Effector memory CD4-positive, alpha-beta T cell (primary cell): ENCODE measurements at places on chromosomes 6 and 20.
A peak's percentile ranks its signal among the peaks of the same experiment; 100 is the strongest.

DNA sequence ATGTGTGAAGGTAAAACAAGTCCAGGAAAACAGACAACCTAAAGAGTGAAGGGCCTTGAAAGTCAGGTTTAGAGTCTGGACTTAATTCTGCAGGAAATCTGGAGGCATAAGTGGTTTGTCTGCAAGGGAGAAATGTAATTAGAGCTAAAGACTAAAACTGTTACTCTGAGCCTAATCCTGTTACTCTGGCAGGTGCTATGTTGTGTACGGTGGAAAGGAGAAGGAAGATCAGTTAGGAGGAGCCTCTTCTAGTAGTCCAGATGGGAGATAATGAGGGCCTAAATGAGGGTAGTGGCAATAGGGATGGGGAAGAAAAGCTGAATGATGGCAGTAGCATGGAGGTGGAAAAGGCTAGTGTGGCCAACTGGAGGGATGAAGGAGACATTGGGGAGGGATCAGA, 118.5 kb downstream of the PDSS2 start:
- DNase-seq, result no peak

- DNase-seq, result no peak
Observed at GRCh38 chr6:11675601-11676000, 103.0 kb downstream of the ADTRP start.

- DNase-seq, result no peak
Observed at GRCh38 chr6:169188475-169188874, 65.2 kb downstream of the THBS2 start.

DNA sequence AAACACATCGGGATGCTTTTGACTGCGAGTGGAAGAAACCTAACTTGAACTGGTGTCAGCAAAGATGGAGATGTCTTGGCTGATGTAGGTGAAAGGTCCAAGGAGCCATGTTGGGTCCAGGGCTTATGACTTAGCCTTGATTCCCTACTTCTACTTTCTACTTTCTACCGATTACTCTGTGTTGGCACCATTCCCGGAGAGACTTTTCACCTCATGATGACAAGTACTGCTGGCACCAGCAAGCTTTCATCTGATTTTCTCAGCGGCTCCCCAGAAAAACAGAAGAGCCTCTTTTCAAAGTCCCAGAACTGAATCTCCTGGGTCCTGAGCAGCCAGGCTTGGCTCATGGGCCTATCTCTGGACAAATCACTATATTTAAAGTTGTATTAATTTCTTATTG, 4.9 kb upstream of the EDN3 start:
- DNase-seq, result no peak

DNA sequence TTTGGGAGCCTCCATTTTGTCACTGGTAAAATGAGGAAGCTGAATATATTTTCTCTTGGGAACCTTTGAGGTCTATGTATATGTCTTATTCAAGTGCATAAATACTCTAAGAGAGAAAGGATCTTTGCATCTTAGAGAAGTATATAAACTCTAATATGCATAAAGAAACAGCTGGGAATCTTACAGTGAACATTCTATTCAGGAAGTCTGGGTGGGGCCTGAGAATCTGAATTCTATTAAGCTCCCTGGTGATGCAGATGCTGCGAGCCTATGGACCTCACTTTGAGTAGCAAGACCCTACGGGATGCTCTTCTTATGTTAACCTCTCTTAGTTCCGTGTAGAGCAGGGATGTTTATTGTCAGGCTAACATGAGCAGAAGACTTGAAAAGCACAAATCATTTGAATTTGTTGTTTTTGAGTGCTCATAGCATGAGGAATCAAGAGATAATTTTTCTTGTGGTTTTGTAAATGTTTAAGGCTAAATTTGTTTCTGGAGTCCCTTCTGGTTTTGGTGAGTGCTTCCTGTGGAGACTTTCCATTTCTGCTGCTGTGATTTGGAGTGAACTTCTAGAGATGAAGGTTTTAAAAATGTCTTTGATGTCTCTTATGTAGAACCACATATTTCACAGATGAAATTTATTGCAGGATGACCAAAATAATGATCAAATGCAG, 281.2 kb upstream of the JAG1 start:
- no peak for DNase-seq

DNA sequence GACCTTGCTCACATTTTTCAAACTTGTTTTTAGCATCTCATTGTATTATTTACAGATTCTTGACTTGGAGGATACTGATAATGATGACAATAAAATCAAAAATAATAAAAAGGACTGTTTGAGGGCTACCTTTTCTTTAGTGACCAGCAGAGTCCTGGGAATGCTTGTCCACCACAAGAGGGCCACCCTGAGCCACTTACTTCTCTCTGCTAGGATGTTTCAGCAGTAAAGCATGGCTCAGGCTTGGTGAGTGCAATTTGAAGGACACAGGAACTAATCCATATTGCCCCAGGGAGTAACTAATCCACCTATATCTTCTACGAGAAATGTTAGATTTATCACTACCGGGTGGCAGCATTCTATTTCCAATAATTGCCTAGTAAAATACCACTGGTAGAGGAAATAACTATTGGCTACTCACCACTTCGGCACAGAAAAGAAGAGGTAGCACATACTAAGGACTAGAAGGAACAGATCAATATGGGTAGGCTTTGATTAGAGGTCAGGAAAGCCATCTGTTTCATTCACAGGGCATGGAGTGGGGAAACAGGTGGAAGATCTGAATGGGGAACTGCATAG, 5.8 kb upstream of the KIAA0408 start:
- DNase-seq, result peak; percentile 20

DNA sequence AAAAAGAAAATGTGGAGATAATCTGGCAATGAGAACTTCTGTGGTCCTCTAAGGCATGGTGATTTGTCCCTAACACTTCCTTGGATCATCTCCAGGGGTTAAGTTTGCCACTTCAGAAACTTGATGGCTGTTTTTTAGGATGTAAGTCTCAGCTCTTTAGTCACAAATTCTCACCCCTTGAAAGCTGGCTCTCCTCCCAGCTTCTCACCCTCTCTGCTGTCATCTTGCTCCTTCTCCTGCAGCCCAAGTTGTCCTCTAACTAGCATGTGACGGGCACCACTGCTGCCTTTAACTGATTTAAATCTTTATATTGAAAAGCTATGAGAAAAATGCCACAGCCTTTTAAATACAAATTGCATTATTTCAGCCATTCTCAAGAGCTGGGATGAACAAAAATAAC, 107.8 kb downstream of the MAP3K5 start:
- DNase-seq, result no peak

GRCh38 chr20:13363473-13363872, 142.4 kb downstream of the ISM1 start:
- no peak for DNase-seq

- DNase-seq, result no peak
Observed at GRCh38 chr6:163645560-163645959, 231.0 kb downstream of the QKI start.

DNA sequence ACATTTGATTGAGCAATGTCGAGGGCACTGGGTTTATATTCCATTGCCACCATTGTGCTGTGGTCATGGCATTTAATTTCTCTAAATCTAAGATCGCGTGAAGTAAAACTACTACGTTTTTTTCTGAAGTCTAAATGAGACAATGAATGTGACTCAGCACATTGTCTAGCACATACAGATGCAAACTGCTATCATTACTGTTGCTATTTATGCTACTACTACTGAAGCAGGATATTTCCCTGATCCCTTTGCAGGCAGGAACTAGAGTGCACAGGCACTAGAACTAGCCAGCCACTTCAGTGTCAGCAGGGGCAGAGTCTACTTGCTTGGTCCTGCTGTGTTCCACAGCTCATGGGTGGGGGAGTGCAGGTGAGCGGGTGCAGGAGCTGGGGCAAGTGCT, 449.7 kb downstream of the CDKAL1 start:
- DNase-seq, result no peak

- no peak for DNase-seq
Observed at GRCh38 chr6:3592371-3592941, 135.6 kb upstream of the SLC22A23 start.

DNA sequence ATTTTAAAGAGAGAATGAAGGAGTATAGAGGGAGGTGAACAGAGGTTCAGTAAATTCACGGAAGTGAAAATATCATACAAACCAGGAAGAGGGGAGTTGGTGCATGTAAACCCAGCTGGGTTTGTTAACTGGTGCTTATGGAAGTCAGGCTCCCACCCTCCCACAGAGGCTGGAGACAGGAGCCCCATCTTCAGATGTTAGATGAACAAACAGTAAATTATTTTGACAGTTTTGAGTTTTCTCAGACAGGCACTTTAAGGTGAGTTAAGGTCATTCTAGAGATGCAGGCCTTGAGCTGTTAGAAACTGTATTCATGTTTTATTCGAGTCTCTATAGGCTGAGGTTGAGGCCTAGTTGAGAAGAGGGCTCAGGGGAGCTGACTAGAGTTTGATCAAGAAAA, 41.8 kb upstream of the FUCA2 start:
- no peak for DNase-seq

GRCh38 chr6:160532315-160532714, 131.8 kb downstream of the LPA start:
- DNase-seq, result no peak

DNA sequence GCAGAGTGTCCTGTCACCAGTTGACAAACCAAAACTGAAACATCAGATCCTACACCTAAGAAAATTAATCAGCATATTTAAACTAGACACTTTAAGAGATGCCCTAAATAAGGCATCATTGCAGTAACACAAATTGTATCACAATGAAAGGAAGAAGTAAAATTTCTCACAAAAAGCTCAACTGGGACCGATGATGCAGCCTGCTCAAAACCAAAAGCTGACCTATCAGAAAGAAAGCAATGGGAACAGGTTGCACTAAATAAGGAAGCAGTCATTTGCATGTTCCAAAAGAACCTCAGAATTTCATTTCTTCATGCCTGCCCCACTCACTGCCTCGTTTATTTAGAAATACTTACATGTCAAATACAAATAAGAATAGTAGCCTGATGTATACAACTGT, 12.1 kb downstream of the HIVEP2 start:
- DNase-seq, result no peak

- no peak for DNase-seq
Observed at GRCh38 chr6:119978274-119978889, 628.8 kb upstream of the MAN1A1 start.

GRCh38 chr6:22926790-22927354, 357.5 kb downstream of the HDGFL1 start:
- no peak for DNase-seq

DNA sequence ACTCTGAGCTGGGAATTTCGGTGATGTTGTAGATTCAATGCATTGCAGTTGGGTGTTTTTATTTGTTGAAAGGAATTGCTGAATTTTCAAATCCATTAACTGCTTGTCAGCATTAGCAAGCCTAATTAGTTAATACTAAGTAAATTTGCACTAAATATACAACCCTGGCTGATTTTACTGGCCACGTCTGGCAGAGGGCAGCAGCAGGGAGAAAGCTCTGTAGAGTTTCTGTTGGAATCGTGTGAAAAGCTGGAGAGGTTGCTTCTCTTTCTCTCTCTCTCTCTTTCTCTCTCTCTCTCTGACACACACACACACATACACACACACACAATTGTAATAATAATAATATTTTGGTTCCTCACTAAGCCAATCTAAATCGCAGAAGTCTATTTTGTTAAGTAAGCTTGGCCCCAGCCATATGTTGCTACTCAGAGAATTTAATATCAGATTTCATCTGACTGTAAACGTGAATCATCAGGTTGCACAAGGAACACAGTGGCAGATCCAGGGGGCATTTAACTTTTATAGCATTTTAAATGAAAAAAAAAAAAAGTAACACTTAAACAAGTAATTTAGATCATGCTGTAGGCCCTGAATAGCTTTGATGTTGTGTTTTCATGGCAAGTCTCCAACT, 289.5 kb downstream of the ESR1 start:
- no peak for DNase-seq
